ENCODE measurements at places on chromosomes 4 and X. TPM values are rescaled to one million over a fixed set of nuclear protein-coding genes. Genes with fewer than 3 reads are reported as not detected.

The CUL4B gene
- total RNA-seq, result 40.6 TPM

The NPY2R gene
- total RNA-seq, result under 0.01 TPM

The ETDB gene
- not detected for total RNA-seq

The ZNF595 gene
- 4.0 TPM for total RNA-seq

The RASL11B gene
- total RNA-seq, result 0.59 TPM
